Vagina (tissue), 2 donors: ENCODE measurements at places on chromosomes 2 and 18.
A peak's percentile ranks its signal among the peaks of the same experiment; 100 is the strongest.

- no peak overlapping the region for H3K4me3 ChIP-seq
- no peaks in the 10 kb centered on the region for H3K36me3 ChIP-seq
- H3K4me1 ChIP-seq, result no peaks in the 10 kb centered on the region
- H3K27me3 ChIP-seq, result no peaks in the 10 kb centered on the region
- no peak for DNase-seq
- no peak overlapping the region for H3K27ac ChIP-seq
Measured at GRCh38 chr2:47653902-47654789, 128.8 kb upstream of the MSH6 start.

- H3K36me3 ChIP-seq, result no peaks in the 10 kb centered on the region
- DNase-seq, result no peak
- peak overlapping the region; percentile 45 for H3K4me3 ChIP-seq
- peak overlapping the region; percentile 95 for H3K27ac ChIP-seq
Measured at GRCh38 chr2:66582104-66582986, 147.4 kb downstream of the MEIS1 start.

DNA sequence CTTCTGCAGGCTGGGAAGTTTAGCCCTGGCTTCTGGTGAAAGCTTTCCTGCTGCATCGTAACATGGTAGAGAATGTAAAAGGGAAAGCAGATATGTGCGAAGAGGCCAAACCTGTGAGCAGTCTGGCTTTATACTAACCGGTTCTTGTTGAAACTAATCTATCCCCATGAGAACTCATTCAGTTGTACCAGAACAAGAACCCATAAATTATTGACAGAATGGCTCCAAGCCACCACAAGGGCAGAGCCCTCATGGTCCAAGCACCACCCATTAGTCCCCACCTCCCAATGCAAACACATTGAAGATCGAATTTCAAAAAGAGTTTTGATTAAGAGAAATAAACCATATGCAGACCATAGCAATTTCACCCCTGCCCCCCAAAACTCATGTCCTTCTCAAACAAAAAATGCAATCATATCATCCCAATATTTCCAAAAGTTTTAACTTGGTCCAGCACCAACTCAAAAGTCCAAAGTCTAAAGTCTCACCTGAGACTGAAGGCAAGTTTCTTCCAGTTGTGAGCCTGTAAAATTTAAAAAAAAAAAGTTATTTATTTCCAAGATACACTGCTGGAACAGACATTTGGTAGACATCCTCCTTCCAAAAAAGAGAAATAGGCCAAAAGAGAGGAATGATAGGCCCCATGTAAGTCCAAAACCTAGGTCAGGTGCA lies 318.9 kb downstream of the CNTNAP5 start:
- no peak overlapping the region for H3K4me3 ChIP-seq
- no peak overlapping the region for H3K27ac ChIP-seq
- H3K36me3 ChIP-seq, result no peaks in the 10 kb centered on the region
- DNase-seq, result no peak

DNA sequence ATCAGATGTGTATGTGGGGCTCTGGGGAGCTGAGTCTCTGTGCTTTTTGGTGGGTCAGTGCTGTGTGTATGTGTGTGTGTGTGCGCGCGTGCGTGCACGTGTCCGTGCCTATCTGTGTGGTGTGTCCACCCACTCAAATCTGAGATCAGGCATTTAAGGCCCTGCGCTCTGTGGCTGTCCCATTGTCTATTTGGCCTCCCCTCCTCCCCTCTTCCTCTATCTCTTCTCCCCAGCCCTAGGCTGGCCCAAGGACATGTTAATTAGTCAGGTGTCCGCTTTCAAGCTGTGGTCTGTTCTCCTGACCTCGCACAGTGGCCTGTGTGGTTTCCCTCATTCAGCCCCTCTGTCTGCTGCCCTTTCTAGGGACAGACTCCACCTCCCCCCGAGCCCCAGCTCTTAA lies 136.4 kb downstream of the DYSF start:
- no peaks in the 10 kb centered on the region for H3K27me3 ChIP-seq
- no peaks in the 10 kb centered on the region for H3K4me1 ChIP-seq
- H3K4me3 ChIP-seq, result no peak overlapping the region
- H3K36me3 ChIP-seq, result no peaks in the 10 kb centered on the region
- H3K27ac ChIP-seq, result no peak overlapping the region

DNA sequence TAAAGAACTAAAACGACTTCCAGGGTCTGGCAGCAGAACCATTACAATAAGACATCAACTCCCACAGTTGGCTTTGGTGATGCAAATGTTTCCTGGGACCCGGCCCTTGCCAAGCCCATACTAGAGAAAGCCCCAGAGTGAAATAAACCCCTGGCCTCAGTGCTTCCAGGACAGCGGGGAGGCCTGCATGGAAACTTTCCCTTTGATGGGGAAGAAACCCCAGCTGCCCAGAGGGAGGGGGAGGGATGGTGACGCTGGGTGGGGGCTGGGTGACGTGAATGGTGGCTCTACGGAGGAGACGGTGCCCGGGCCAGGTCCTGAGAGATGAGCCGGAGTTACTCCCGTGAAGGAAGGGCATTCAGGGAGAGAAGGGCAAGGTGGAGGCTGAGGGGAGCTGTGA lies 27.5 kb downstream of the INHBB start:
- no peak overlapping the region for H3K27ac ChIP-seq
- no peaks in the 10 kb centered on the region for H3K27me3 ChIP-seq
- DNase-seq, result no peak

DNA sequence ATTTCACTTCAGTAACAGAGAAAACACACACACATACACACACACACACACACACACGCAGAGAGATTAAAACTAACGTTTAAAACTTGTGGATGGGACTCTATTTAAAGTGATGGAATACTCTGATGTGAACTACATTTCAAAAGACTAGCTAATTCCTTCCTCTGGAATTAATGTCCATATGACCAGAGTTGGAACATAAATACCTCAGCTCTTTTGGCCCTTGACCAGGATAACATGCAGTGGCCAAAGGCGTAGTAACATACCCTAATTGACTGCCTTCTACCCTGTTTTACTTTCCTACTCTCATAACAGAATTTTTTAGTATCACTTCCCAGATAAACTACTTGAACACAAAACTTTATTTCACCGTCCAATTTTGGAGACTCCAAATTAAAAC lies 671.3 kb upstream of the CHAC2 start:
- H3K27ac ChIP-seq, result no peak overlapping the region
- no peak overlapping the region for H3K4me3 ChIP-seq
- no peaks in the 10 kb centered on the region for H3K4me1 ChIP-seq
- H3K27me3 ChIP-seq, result no peaks in the 10 kb centered on the region

DNA sequence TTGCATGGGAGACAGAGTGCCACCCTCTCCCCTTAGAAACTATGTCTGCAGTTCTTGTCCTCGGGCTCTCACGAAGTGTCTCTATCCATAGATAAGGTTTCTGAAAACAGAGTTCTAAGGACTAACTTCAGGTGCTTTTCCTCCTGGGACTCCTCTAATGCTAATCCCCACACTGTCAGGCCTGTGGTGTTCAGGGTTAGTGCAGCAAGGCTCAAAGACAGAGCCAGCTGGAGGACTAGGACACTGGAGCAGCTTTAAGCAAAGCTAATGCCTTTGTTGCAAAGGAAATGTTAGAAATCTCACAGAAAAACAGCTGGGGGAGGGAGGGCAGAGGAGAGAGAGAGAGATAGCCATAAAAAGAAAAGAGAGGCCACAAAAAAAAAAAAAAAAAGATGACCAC lies 824.0 kb upstream of the FSHR start:
- H3K4me1 ChIP-seq, result no peaks in the 10 kb centered on the region
- no peaks in the 10 kb centered on the region for H3K36me3 ChIP-seq
- no peak for DNase-seq
- H3K27ac ChIP-seq, result no peak overlapping the region
- no peak overlapping the region for H3K4me3 ChIP-seq
- H3K27me3 ChIP-seq, result no peaks in the 10 kb centered on the region

DNA sequence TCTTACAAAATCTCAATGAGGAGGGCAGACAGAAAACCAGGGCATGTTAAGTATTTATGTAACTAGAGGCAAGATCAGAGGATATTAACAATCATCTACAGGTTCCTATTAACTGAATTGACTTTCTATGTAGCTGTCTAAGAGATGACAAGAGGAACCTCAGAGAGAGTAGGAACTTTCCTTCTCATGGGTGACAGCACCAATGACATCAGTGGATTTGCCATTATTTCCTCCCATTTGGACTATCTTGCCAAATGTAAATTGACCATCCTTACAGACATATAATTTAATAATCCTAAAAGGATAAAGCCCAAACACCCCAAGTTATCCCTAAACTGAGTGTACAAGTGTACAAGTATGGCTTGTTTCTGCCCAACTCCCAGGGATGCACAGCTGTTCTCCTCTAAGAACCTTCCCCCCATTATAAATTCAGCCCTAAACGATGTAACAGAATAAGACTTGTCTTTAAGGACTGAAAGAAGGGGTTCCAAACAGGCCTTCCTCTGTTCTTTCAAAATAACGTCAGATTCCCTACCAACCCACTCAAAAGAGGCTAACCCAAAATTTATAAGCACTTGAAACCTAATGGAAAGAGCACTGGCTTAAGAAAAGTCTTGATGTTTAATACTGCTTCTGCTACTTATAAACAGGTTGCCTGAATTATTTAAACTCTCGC lies 73.4 kb upstream of the CHAC2 start:
- no peak for DNase-seq
- no peak overlapping the region for H3K27ac ChIP-seq
- no peak overlapping the region for H3K4me3 ChIP-seq
- no peaks in the 10 kb centered on the region for H3K4me1 ChIP-seq
- no peaks in the 10 kb centered on the region for H3K27me3 ChIP-seq
- H3K36me3 ChIP-seq, result peaks cover 10% of the 10 kb centered on the region

DNA sequence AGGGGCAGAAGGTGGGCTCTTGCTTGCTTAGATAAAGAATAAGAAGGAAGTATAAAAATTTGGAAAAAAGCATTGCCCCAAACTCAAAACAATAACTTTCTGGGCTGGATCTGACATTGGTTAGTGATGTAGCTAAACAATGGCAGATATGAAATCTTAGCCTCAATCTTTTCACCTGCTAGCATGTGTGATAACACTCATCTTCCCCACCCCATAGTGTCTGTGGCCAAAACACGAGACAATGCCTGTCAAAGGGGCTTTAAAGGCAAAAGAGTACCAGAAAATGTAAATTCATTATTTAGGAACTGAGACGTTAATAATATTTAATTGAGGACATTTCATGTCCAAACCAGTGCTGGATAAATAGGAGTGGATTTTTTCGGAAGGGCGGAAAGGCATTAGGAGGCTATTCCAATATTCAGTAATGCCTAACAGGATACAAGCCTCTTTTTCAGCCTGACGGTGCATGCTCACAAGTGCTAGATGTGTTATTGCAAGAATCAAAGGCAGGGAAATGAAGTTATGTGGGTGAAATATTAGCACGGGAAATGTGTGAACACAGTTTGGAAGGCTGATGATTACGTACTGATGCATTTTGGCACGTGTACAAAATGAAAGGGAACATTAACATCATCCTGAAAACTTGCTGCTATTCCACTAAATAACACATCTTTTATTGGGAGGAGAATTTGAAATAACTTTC lies 395.7 kb downstream of the GALR1 start:
- no peaks in the 10 kb centered on the region for H3K4me1 ChIP-seq
- no peaks in the 10 kb centered on the region for H3K27me3 ChIP-seq
- no peak overlapping the region for H3K27ac ChIP-seq
- no peaks in the 10 kb centered on the region for H3K36me3 ChIP-seq
- DNase-seq, result no peak

DNA sequence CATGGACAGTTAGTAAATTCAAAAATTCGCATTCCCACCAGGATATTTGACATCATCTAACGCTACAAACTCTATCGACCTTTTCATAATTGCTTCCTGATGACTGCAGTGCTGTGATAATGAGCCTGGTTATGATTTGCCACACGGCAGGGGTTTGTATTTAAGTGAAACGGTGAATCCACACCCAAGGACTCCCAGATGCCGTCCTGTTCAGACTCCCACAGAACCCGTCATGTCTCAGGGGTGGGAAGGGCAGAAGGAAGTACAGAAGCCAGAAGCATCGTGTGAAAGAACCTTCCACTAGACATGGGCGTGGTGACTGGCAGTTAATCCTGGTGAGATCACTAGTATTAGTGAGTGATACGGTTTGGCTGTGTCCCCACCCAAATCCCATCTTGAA lies 91.2 kb upstream of the TMEM18 start:
- no peaks in the 10 kb centered on the region for H3K36me3 ChIP-seq
- H3K27me3 ChIP-seq, result no peaks in the 10 kb centered on the region
- H3K4me1 ChIP-seq, result no peaks in the 10 kb centered on the region
- no peak overlapping the region for H3K4me3 ChIP-seq
- no peak overlapping the region for H3K27ac ChIP-seq
- DNase-seq, result no peak

DNA sequence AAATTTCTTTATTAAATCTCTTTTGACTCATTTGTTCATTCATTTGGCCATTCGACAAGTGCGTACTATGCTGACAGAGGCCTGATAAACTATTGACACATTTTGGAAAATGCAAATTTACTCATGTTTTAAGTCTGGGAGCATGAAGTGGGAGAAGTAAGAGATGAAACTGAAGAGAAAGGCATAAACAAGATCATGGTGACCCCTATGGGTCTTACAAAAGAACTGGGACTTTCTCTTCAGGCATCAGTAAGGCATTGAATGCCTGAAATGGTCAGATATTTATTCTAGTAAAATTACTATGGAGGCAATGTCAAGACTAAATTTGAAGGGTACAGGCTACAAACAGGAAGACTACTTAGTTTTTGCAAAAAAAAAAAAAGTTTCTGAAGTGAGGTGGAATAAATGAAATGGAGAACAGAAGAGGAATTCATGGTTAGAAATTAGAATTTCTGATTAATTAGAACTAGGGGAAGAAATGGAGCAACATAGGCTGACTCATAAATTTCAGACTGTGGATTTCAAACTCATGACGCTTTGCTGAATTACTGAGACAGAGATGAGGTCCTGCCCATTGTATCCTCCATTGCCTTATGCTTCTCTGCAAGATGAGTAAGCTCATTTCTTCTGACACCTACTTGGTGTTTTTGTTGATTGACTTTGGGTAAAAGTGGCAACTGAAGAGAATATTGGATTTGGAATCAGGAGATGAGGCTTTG lies 32.7 kb downstream of the VSNL1 start:
- no peak overlapping the region for H3K4me3 ChIP-seq
- H3K36me3 ChIP-seq, result no peaks in the 10 kb centered on the region
- H3K4me1 ChIP-seq, result peaks cover 11% of the 10 kb centered on the region
- DNase-seq, result no peak

- peaks cover 23% of the 10 kb centered on the region for H3K4me1 ChIP-seq
- no peak for DNase-seq
- no peak overlapping the region for H3K27ac ChIP-seq
- H3K36me3 ChIP-seq, result no peaks in the 10 kb centered on the region
- H3K27me3 ChIP-seq, result no peaks in the 10 kb centered on the region
Measured at GRCh38 chr2:38716185-38716584, 35.0 kb downstream of the SRSF7 start.

- DNase-seq, result no peak
- no peaks in the 10 kb centered on the region for H3K36me3 ChIP-seq
- no peaks in the 10 kb centered on the region for H3K27me3 ChIP-seq
- H3K4me3 ChIP-seq, result no peak overlapping the region
- no peak overlapping the region for H3K27ac ChIP-seq
- no peaks in the 10 kb centered on the region for H3K4me1 ChIP-seq
Measured at GRCh38 chr2:70397186-70397585, 95.3 kb upstream of the FAM136A start.

DNA sequence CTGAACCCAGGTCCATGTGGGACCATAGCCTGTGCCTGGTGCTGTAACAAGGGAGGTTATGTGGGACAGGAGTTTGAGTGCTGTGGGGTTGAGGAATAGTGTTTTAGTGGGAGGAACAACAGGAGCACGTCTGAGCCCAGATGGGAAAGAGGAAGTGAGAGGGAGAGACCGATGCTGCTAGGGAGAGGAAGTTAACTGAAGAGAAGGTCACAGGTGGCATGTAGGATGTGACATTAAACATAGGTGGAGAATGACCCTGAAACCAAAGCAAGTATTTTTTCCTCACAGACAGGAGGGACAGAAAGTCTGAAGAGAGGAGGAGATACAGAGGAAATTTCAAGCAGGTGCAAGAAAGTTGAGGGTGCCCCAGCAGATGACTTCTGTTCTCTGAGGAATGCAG lies 87.8 kb downstream of the ACOXL start:
- no peaks in the 10 kb centered on the region for H3K27me3 ChIP-seq
- no peak overlapping the region for H3K4me3 ChIP-seq
- no peaks in the 10 kb centered on the region for H3K36me3 ChIP-seq
- DNase-seq, result no peak
